ENCODE measurements at places on chromosomes 1 and 21.

GRCh38 chr1:206551986-206552326 lies 44.6 kb downstream of the RASSF5 start:
- no peak for DNase-seq

DNA sequence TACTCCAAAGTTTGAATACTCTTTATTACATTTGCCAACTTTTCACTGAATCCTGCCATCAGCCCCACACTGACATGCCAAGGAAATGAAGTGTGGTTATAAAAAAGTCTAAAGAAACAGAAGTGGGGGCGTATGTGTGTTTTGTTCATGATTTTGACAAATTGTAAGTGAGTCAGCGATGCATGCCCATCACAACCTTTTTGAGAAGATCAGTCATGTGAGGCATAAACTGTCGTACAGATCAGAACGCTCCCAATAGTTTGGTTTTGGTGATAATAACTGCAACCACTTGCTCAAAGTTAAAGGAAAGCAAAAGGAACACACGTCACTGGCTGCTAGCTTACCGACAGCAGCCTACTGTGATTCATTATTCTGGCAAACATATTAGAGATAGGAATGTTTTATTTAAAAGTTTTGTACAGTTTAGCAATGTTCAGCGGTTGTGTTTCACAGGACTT lies 95.6 kb downstream of the RGS2 start:
- no peak for DNase-seq

DNA sequence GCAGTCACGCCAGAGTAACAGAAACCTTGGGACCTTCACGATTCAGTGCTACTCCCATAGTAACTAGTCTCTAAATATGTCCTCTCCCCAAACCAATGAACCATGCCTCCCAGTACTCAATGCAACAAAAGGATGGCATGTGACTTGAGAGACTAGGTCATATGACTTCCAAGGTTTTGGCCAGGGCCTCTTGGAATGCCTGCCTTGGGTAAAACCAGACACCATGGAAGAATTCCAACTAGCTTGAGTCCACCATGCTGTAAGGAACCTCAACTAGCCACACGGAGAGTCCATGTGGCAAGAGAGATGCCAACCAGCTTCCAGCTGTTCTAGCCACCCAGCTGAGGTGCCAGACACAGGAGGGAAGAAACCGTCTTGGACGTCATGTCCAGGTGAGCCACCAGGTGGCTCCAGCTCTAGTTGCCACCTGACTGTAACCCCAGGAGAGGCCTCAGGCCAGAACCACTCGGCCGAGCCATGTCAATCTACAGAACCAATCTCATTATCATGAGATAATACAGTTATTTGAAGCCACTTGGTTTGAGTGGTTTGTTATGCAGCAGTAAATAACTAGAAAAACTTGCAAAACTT lies 115.0 kb downstream of the SYF2 start:
- DNase-seq, result no peak

- no peak for DNase-seq
Observed at GRCh38 chr1:214354440-214355148, 73.6 kb downstream of the SMYD2 start.

DNA sequence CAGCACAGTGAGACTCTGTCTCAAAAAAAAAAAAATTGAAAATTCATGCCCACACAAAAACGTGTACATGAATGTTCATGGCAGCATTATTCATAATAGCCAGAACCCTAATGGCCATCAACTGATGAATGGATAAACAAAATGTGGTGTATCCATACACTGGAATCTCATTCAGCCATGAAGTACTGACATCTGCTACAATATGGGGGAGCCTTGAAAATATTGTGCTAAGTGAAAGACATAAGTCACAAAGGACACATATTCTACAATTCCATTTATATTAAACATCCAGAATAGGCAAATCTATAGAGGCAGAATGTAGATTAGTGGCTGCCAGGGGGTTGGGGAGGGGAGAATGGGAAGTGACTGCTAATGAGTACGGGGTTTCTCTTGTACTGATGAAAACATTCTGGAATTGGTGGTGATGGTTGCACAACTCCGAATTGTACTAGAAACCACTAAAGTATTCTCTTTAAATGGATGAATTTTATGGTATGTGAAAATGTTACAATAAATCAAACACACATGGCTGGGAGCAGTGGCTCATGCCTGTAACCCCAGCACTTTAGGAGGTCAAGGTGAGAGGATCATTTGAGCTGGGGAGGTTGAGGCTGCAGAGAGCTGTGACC lies 33.0 kb upstream of the KCNN3 start:
- DNase-seq, result no peak

GRCh38 chr1:34267326-34267725 lies 90.6 kb downstream of the C1orf94 start:
- no peak for DNase-seq

- no peak for DNase-seq
Observed at GRCh38 chr1:39354572-39354971, 136.9 kb upstream of the BMP8A start.

GRCh38 chr1:10510520-10511493 lies 36.1 kb downstream of the PEX14 start:
- DNase-seq, result no peak

DNA sequence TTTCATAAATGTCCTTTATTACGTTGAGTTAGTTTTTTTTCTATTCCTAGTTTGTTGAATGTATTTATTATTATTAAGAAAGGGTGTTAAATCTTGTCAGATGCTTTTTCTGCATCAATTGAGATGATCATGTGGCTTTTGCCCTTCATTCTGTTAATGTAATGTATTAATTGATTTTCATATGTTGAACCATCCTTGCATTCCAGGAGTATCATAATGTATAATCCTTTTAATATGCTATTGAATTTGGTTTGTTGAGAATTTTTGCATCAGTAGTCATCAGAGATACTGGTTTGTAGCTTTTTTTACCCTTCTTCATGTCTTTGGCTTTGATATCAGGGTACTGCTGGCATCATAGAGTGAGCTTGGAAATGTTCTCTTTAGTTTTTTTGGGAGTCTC lies 100.0 kb downstream of the POFUT2 start:
- DNase-seq, result no peak

DNA sequence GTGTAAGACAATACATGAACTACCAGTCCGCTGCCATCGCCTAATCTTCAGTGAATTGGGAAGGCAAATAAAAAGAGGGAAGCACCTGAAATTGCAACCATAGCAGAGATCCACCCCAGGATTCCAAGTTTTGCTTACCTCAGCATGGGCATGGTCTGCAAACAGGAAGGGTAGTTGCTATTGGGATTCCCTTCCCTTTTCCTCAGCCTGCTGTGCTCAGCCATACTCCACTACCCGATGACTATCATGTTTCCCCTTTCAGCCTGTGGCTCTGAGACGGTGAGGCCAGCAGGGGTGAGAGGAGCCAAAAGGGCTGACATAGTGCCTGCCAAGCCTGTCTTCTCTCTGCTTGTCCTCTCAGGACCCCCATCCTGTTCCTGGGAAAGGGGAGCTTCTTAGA lies 64.2 kb downstream of the GPR137B start:
- DNase-seq, result no peak

DNA sequence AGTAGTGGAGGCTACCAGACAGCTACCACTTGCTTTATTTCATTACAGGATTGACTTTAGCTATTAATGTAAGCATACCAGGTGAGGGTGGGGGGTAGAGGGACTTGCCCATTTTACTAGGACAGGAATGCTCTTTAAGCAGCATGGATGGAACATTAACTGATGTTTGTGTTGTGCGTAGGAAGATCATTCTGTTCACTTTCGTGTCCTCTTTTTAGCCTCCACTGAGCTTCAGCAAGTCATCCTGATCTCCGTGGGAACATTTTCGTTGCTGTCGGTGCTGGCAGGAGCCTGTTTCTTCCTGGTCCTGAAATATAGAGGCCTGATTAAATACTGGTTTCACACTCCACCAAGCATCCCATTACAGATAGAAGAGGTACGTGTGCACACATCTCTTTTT lies 29.3 kb downstream of the IFNGR2 start:
- DNase-seq, result no peak

GRCh38 chr1:41454406-41454805 lies 30.1 kb downstream of the EDN2 start:
- DNase-seq, result no peak

DNA sequence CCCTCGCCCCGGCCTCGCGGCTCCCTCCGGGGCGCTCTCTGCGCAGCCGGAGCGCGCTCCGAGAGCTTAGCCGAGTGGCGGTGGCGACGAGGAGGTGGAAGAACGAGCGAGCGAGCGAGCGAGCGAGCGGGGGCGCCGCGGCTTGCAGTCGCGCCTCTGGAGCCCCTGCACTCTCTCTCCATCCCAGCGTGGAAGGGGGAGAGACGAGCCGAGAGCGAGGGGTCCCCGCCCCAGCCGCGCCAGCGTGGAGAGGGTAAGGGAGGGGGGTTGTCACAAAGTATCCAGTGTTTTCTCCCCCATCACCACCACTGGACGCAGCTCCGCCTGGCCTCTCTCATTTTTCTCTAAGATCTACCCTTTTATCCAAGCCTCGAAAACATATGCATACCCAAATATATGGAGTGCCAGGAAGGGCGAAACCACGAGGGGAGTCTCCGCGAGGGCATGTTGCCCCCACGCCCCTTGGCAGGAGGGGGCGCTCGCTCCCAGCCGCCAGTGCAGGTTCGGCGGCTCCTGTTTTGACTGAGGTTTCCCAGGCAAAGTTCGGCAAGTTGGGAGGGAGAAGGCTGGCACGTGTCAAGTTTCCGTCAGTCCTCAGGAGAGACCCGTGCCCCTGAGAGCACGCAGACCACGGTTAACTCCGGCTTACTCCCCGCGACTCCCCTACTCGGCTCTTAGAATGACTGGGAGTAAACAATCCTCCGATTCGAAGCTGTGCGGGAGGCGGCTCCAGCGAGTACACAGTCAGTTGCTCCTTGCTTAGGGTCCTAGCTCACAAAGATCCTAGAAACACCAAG lies 569 bp upstream of the DAB1 start:
- DNase-seq, result no peak

GRCh38 chr1:224540535-224540934 lies 75.6 kb upstream of the CNIH3 start:
- DNase-seq, result no peak

GRCh38 chr1:44677201-44677766 lies 2.8 kb downstream of the ARMH1 start:
- DNase-seq, result no peak

GRCh38 chr1:218887141-218887925 lies 286.3 kb upstream of the LYPLAL1 start:
- no peak for DNase-seq

DNA sequence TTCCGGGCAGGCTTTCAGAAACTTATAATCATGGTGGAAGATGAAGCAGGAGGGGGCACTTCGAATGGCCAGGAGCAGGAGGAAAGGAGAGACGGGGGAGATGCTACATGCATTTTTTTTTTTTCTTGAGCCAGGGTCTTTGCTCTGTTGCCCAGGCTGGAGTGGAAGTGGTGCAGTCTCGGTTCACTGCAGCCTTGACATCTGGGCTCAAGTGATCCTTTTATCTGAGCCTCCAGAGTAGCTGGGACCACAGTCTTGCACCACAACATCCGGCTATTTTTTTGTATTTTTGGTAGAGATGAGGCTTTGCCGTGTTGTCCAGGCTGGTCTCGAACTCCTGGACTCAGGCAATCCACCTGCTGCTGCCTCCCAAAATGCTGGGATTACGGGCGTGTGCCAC lies 61.6 kb downstream of the SELENOF start:
- DNase-seq, result no peak

- no peak for DNase-seq
Observed at GRCh38 chr1:210662291-210663050, 333.8 kb downstream of the HHAT start.

DNA sequence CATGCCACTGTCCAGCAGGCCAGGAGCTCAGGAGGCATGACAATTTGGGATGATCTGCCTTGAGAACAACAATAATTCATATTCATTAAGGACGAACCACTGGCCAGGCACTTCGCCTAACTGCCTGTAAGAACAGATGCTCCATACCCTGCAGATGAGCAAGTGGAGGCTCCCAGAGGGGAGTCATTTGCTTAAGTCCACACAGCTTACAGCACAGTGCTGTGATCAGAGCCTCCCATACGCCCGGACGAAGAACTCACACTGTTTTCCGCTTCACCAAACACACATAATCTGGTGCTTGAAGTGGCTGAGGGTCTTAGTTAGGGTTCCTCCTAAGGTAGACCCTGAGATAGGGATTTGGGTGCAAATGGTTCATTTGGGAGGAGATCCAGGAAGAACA lies 93.4 kb upstream of the KLHDC7A start:
- DNase-seq, result no peak

DNA sequence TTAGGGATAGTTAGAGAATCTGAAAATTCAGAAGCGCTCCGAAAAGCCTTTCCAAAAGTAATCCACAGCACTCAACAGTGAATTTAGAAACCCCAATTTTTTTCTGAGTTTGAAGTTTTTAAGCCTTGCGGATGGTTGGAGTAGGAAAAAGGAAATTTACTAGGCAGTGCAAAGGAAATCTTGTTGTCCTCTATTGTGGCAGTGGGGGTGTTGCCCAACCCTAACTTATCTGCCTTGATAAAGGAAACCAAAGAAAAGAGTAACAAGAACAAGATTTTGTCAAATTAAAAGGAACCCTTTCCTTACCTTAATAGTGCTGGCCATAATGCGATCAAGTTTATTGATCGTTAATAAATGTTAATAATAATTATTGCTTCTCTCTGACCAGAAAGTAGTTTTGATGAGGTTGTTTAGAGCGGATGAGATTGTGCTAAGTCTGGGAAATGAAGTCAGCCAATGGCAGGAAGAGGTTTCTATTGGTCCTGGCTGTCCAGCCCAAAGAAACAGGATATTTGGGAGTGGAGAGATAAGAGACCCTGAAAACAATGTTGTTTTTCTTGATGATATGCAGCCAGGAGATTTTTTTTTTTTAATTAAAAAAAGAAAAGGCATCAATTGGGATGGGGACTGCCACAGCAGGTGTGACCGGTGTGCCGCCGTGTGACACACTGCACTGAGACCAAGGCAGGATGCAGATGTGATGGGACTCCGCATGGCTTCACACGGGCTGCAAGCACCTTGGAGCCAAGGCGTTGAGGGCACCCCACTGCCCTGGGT lies at the start of gene ERG:
Gene ERG (minus strand): TSS at position 421 of the 777 bp plus-strand sequence. CDS start 97 bp downstream, at position 324.
- no peak for DNase-seq

GRCh38 chr1:12405325-12406210 lies 175.7 kb downstream of the VPS13D start:
- DNase-seq, result no peak

DNA sequence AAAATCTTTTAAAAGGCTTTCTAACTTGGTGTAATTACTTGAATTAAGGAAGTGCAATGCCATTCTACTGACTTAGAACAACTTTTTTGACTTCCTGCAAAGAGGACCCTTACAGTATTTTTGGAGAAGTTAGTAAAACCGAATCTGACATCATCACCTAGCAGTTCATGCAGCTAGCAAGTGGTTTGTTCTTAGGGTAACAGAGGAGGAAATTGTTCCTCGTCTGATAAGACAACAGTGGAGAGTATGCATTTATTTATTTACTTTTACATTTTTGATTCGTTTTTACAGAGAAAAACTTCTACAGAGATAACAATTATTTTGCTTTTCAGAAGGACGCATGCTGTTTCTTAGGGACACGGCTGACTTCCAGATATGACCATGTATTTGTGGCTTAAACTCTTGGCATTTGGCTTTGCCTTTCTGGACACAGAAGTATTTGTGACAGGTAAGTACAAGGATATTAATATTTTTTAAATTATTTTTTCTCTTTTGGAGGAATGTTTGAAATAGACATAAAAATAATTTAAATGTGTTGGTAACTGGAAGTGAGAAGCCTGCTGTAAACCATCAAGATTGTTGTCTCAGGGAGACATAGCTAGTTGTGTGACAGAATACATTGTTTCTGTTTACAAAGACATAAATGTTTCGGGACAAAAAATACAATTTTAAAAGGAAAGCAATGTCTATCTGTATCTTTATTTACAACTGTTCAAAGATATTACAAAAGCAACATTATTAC lies at the start of gene PTPRC:
Gene PTPRC (plus strand): TSS at position 147 of the 742 bp plus-strand sequence. CDS start 229 bp downstream, at position 376.
- DNase-seq, result no peak
